Thymus (tissue), 14 donors: ENCODE measurements at places on chromosomes 5 and 9. TPM values are rescaled to one million over a fixed set of nuclear protein-coding genes. Genes with fewer than 3 reads are reported as not detected.

LNPEP gene
- 37.1 TPM for total RNA-seq

TPRN gene
- 2.7 TPM for total RNA-seq

MELK gene
- total RNA-seq, result 26.5 TPM

CRHBP gene
- 0.76 TPM for total RNA-seq

CATSPER3 gene
- 0.19 TPM for total RNA-seq

GLRX gene
- total RNA-seq, result 52.4 TPM

PPP1R26 gene
- 3.3 TPM for total RNA-seq
